ENCODE measurements at places on chromosomes 5 and 9. TPM values are rescaled to one million over a fixed set of nuclear protein-coding genes. Genes with fewer than 3 reads are reported as not detected.
A peak's percentile ranks its signal among the peaks of the same experiment; 100 is the strongest.

Gene NSMF
- total RNA-seq = 111 TPM

Gene TLX3
- not detected for total RNA-seq

Gene CMBL
- 0.45 TPM for total RNA-seq

DNA sequence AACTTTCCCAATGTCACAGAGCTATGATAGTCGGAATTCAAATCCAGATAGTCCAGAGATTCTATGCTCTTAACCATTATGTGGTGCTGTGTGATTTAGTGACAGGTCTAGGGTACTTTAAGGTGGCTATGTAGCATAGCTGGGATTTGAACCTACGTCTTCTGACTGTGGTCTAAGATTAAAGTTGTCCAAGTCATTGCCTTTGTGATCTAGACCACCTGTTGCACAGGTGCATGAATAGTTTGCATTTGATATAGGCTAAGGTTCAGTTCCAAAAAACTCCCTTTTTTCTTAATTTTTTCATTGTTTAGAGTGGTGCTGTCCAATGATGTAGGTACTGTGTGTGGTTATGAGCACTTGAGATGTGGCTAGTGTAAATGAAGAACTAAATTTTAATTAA, 2.5 kb downstream of the PAIP2 start:
- H3K36me3 ChIP-seq = peaks cover 4% of the 10 kb centered on the region
- DNase-seq = no peak
- peaks cover 28% of the 10 kb centered on the region for H3K4me1 ChIP-seq
- no peaks in the 10 kb centered on the region for H3K27me3 ChIP-seq
- H3K27ac ChIP-seq = no peak overlapping the region

DNA sequence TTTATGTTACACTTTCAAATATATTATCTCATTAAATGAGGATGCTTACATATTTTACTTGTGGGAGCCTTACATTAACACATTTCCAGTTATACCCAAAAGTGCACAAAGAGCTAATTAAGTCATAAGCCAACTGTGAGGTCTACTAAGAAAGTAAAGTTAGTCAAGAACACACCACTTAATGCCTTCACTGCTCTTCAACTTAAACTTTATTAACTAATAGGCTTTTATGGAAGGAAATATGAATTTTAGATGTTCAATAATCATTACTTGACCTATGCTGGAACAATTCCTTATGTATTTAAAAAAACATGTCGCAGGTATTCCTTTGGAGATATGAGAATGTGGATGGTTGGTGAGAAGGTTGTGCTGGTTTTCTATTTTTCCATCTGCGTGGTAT, 3.4 kb downstream of the ST8SIA4 start:
- H3K27me3 ChIP-seq = no peaks in the 10 kb centered on the region
- peaks cover 26% of the 10 kb centered on the region for H3K4me1 ChIP-seq
- peak overlapping the region; percentile 95 for H3K27ac ChIP-seq
- peak; percentile 18 for DNase-seq
- H3K4me3 ChIP-seq = peak overlapping the region; percentile 71

DNA sequence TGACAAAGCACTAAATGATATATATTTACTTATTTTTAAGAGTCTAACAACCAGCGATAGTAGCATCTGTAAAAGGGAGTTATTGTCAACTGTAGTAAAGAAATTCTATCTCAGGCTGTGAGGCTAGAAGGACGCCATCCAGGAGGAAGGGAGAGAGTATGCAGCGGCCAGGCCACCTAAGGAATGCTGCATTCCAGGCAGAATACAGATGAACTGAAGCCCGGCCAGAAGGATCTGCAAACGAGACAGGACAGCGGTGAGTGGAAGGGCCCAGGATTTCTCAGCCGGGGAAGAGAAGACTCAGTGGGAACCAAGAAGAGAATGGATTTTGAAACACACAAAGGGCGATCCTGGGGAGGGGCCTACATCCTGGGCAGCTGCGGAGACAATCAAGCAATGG, 7.4 kb downstream of the RETREG1 start:
- DNase-seq = no peak
- H3K27ac ChIP-seq = no peak overlapping the region
- H3K27me3 ChIP-seq = no peaks in the 10 kb centered on the region
- no peaks in the 10 kb centered on the region for H3K4me1 ChIP-seq

GRCh38 chr9:91746904-91747303, 203.1 kb downstream of the ROR2 start:
- H3K36me3 ChIP-seq = no peaks in the 10 kb centered on the region
- no peaks in the 10 kb centered on the region for H3K4me1 ChIP-seq
- DNase-seq = no peak
- H3K4me3 ChIP-seq = no peak overlapping the region

DNA sequence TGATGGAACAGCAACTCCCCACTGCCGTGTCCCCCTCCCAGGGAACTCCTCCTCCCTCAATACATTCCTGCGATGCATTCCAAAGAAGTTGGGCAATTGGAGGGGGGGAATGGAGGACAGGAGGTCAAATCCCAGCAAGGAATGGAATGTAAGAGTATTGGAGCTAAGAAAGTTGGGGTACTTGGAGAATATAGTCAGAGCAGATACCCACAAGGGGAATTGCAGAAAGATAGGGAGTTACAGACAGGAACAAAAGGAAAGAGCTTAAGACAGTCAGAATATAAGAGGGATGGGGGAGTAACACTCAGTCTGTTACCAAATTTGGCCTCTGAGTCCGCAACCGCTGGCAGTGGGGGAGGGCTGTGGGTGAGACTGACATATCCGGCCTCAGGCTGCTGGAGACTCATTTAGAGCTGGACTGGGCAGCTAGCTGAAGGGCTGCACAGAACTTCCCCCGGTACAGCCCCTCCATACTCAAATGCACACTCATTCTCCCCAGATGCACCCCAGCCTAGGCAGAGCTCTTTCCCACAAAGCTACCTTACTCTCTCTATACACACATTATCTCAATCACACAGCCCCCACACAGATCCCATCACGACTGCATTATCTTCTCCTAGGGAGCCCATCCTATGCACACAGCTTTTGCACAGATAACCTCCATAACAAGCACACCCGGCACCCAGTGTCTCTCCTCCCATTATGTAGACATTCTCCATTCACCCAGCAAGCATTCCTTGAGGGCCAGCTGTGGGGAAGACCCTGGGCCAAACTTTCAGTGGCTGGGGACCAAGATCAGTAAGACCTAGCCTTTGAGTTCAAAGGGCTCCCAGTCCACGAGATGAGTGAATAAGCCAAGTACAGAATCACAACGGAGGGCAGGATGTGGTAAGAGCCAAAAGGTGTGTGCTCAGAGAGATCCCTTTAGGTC, 3.7 kb downstream of the TLN1 start:
- H3K36me3 ChIP-seq = peaks cover 25% of the 10 kb centered on the region
- peaks cover 59% of the 10 kb centered on the region for H3K4me1 ChIP-seq
- peak; percentile 70 for DNase-seq
- H3K27me3 ChIP-seq = no peaks in the 10 kb centered on the region

DNA sequence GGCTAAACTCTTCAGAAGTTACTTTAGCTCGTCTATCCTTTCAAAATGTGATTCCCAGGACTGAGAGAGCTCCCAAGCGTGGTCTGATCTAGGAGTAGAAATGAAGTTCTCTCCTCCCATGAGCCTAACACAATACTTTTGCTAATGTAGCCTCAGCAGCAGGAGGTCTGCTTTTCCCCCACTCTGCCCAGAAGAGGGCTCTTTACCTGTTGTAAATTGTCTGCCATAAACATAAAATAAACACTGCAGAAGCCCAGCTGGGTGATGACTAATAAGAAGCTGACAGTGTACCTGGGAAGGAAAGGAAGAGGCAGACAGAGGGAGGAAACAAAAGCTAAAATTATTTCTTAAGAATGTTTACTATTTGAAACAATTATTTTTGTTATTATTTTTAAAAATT, 15.4 kb downstream of the SLC36A3 start:
- no peak for DNase-seq
- H3K36me3 ChIP-seq = no peaks in the 10 kb centered on the region
- H3K4me3 ChIP-seq = no peak overlapping the region
- no peaks in the 10 kb centered on the region for H3K27me3 ChIP-seq

Measured in natural killer cell (primary cell).